ENCODE measurements at places on chromosomes 3 and 15. TPM values are rescaled to one million over a fixed set of nuclear protein-coding genes. Genes with fewer than 3 reads are reported as not detected.

DNA sequence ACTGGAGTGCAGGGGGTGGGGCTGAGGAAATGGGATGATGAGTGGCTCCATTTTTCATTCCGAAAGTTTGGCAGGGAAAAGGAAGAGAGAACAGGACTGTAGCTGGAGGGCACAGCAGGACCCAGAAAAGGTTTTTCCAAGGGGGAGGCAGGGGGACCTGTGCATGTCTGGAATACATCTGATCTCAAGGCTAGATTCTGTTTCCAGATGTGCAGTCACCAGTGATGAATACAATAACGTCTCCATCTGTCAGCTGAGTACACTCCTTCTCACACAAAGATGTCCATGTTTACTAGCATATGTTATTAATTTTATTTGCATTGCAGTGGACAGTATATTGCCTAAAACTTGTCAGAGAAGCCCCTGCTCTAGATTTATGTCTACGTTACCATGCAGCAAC is 39.9 kb upstream of the PRTG start:
- DNase-seq = no peak
- no peak overlapping the region for H3K27ac ChIP-seq
- H3K4me1 ChIP-seq = no peaks in the 10 kb centered on the region
- peaks cover 10% of the 10 kb centered on the region for H3K27me3 ChIP-seq
- H3K4me3 ChIP-seq = no peak overlapping the region

DNA sequence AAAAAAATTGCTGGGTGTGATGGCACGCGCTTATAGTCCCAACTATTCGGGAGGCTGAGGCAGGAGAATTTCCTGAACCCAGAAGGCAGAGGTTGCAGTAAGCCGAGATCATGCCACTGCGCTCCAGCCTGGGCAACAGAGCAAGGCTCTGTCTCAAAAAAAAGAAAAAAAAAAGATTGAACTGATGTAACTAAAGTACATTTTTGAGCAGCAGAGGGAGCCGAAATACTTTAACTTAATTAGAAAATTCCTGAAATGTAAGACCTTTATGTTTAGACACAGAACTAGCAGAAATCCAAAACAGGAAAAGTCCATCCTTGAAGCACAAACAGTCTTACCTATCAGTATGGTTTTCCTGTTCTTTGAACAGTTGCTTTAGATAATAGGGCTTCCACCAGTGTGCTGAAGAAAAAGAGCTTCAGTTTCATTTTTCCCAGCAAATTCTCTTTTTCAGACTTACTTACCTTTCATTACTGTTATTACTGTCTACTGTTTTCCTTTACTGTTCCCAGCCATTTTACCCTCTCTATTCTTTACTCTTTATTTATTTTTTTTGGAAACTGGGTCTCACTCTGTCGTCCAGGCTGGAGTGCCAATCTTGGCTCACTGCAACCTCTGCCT is 33.4 kb upstream of the ZNF609 start:
- peaks cover 45% of the 10 kb centered on the region for H3K36me3 ChIP-seq
- H3K4me3 ChIP-seq = no peak overlapping the region
- DNase-seq = no peak
- H3K27ac ChIP-seq = peak overlapping the region; percentile 76
- no peaks in the 10 kb centered on the region for H3K27me3 ChIP-seq

GRCh38 chr3:174342941-174343501 is 516.1 kb upstream of the NAALADL2 start:
- no peak overlapping the region for H3K4me3 ChIP-seq
- no peak overlapping the region for H3K27ac ChIP-seq
- H3K36me3 ChIP-seq = no peaks in the 10 kb centered on the region
- no peaks in the 10 kb centered on the region for H3K27me3 ChIP-seq

DNA sequence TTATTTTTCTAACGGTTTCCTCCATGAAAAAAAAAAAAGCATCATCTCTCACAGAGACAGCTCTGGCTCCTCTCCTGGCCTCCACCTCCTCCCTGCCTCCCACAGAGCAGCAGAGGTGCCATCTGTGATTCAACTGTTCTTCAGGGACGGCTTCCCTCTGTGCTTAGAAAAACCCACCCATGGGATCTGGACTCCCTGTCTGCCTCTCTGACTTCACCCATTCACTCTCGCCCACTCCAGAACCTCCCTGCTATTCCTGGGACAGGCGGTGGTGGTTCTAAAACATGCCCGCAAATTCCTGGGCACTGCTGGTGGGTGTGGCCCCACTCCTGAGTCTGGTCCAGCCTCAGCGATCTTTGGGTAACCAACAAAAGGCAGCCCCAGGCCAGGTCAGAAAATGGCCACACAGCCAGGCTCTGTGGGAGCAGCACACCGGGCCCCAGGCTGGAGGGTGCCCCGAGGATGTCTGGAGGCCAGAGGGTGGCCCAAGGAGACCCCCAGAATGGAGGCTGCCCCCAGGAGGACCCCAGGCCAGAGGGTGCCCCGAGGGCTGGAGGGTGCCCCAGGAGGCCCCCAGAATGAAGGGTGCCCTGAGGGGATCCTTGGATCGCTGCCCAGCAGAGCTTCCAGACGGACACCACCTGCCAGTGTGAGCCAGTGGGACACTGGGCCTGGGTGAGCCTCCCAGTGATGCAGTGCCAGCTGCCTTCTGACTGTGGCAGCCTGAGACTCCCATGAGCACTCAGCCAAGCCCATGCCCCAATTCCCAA is 2.6 kb upstream of the CHST13 start:
- H3K4me1 ChIP-seq = no peaks in the 10 kb centered on the region
- no peaks in the 10 kb centered on the region for H3K36me3 ChIP-seq
- peaks cover 19% of the 10 kb centered on the region for H3K27me3 ChIP-seq
- no peak overlapping the region for H3K4me3 ChIP-seq
- H3K27ac ChIP-seq = no peak overlapping the region

DNA sequence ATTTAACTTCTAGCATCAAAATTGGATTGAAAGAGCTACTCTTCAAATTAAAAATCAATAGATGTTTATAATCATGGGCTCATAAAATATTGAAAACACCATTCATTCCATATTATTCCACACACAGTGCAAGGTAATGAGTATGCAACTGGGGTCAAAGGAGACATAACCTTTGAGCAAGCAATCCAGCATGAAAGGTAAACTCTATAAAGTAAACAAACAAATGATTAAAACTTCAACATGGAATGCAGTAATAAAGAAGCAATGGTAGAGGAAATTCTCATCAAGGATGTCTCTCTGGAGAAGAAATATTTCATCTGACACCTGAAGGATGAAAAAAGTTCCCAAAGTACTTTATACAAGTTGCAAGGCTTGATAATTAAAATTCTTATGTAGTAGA is 25.8 kb downstream of the MECOM start:
- H3K27ac ChIP-seq = no peak overlapping the region
- H3K36me3 ChIP-seq = no peaks in the 10 kb centered on the region
- H3K4me3 ChIP-seq = no peak overlapping the region
- peaks cover 4% of the 10 kb centered on the region for H3K27me3 ChIP-seq

GRCh38 chr3:189833266-189833665 is 202.1 kb downstream of the TP63 start:
- H3K4me1 ChIP-seq = peaks cover 3% of the 10 kb centered on the region
- DNase-seq = no peak
- no peak overlapping the region for H3K27ac ChIP-seq
- H3K27me3 ChIP-seq = no peaks in the 10 kb centered on the region
- H3K4me3 ChIP-seq = no peak overlapping the region

- H3K27me3 ChIP-seq = no peaks in the 10 kb centered on the region
- peaks cover 41% of the 10 kb centered on the region for H3K4me1 ChIP-seq
- H3K36me3 ChIP-seq = peaks cover 18% of the 10 kb centered on the region
- H3K27ac ChIP-seq = no peak overlapping the region
- no peak overlapping the region for H3K4me3 ChIP-seq
- no peak for DNase-seq
Measured at GRCh38 chr3:9416139-9416780, 18.8 kb downstream of the SETD5 start.

DNA sequence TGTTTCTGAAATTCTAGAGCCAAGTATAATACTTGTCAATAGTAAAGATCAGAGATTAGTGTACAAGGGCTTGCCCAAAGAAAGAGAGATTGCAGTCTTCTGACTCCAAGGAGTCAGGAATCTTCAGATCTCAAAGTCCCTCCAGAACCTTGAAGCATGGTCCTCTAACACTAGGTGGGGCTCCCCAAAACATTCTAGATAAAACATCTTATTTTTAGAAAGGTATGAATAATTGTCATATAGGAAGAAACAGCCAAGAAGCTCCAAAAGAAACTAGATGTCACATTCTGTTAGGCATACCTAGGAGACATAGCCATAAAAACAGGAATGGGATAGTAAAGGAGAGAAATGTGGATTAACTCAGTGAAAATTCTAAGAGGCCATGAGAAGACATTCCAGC is 10.7 kb downstream of the MUC13 start:
- no peak for DNase-seq
- no peak overlapping the region for H3K4me3 ChIP-seq
- no peak overlapping the region for H3K27ac ChIP-seq

Gene INKA1
- 0.60 TPM for total RNA-seq

Gene MINDY2
- 12.5 TPM for total RNA-seq
